Activated naive CD4-positive, alpha-beta T cell treated with anti-CD3 and anti-CD28 coated beads, Interleukin-2, amount 50 U/mL, for 72 hours (primary cell): ENCODE measurements at places on chromosomes 2 and 18. TPM values are rescaled to one million over a fixed set of nuclear protein-coding genes. Genes with fewer than 3 reads are reported as not detected.

KYNU gene
- not detected for total RNA-seq

RIT2 gene
- total RNA-seq = not detected

SGO2 gene
- total RNA-seq = 58.2 TPM

G6PC2 gene
- not detected for total RNA-seq

RUFY4 gene
- total RNA-seq = 3.2 TPM

MLPH gene
- not detected for total RNA-seq

FOSL2 gene
- total RNA-seq = 99.3 TPM

CASP10 gene
- 23.5 TPM for total RNA-seq

STPG4 gene
- total RNA-seq = 0.55 TPM

MYOM1 gene
- 1.9 TPM for total RNA-seq

GPN1 gene
- total RNA-seq = 38.9 TPM

SYT4 gene
- not detected for total RNA-seq

CAVIN2 gene
- not detected for total RNA-seq

GPR45 gene
- total RNA-seq = not detected

UGT1A5 gene
- total RNA-seq = not detected

ZNF236 gene
- 24.5 TPM for total RNA-seq

SAG gene
- total RNA-seq = 0.05 TPM

POLE4 gene
- total RNA-seq = 51.8 TPM

DSC3 gene
- total RNA-seq = not detected

LYPD1 gene
- not detected for total RNA-seq

MC5R gene
- total RNA-seq = not detected

FOXD4L1 gene
- total RNA-seq = 0.30 TPM

MIB1 gene
- total RNA-seq = 32.5 TPM

NUP35 gene
- 28.7 TPM for total RNA-seq

CD8A gene
- 1.7 TPM for total RNA-seq

FHL2 gene
- total RNA-seq = 2.6 TPM

KHK gene
- total RNA-seq = 16.3 TPM

EN1 gene
- not detected for total RNA-seq

AFF3 gene
- total RNA-seq = 1.5 TPM

IL36RN gene
- not detected for total RNA-seq

ALKAL2 gene
- not detected for total RNA-seq

GALNT14 gene
- total RNA-seq = 0.59 TPM

IGFBP5 gene
- total RNA-seq = not detected

CABYR gene
- total RNA-seq = 2.6 TPM

HOXD12 gene
- total RNA-seq = not detected

SERPINB10 gene
- not detected for total RNA-seq
